ENCODE measurements at places on chromosomes 11 and 22.

GRCh38 chr11:76592961-76593360 is 77.6 kb downstream of the LRRC32 start:
- no peak for DNase-seq

DNA sequence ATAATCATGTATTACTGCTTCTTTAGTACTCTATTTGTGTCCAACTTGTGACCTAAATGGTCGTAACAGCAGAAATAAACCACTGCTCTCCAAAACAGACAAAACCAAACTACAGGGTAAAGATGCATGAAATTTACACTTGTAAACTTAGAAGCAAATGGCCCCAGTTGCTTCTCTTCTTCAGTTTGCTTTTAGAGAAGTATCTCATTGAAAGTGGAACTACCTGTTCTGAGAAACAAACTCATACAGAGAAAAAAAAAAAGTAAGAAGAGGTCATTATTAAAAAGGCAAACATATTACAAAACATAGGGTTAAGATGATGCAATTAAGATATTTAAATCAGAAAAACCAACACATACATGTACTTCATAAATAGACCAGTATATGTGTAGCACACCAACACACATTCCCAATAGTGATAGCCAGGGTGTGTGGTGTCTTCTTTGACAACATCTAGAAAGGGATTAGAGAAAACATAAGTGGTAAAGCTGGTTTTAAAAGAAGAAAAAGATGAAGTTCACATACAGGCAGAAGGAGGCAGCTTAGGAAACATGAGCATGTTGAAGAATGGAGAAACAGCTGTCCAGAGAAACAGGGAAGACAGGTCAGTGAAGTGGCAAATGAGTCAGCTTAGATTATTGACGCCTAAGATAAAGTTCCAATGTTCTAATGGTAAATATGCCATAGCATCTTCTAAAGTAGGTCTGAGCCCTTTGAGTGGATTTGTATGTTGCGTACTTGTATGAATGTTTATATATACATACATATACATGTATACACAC is 844.7 kb upstream of the CCDC90B start:
- no peak for DNase-seq

DNA sequence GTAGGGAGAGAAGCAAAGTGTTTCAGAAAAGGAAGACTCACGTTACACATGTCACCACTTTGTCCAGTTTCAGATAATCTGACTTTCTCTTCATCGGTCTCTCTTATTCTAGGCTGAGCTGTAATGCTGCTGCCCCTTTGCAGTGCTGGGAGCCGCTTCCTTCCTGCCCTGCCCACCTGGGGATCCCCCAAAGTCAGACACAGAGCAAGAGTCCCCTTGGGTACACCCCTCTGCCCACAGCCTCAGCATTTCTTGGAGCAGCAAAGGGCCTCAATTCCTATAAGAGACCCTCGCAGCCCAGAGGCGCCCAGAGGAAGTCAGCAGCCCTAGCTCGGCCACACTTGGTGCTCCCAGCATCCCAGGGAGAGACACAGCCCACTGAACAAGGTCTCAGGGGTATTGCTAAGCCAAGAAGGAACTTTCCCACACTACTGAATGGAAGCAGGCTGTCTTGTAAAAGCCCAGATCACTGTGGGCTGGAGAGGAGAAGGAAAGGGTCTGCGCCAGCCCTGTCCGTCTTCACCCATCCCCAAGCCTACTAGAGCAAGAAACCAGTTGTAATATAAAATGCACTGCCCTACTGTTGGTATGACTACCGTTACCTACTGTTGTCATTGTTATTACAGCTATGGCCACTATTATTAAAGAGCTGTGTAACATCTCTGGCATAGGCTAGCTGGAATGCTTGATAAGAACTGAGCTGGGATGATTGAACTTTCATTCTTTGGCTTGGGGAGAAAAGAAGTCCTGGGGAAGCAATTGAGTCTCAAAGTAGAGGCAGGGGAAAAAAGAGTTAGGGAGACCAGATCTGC is 31.2 kb upstream of the SMIM35 start:
- DNase-seq, result no peak

DNA sequence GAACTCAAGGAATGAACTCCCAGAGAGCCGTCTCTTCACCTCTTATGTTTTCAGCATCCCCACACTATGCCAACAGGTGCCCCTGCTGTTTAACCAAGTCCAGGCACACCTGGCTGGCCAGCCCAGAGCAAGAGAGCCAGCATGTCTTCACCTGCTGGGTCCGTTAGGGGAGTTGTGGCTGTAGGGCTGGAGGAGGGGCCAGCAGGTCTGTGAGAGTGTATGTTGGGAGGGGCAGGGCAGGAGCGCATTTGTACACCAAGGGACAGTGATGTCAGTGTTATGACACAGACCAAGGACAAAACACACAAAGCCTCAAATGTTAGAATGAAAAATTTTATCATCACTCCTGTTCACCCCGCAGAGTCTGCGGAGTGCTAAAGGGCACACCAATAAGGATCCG is 5.8 kb downstream of the PATZ1 start:
- DNase-seq, result no peak

- DNase-seq, result peak; percentile 98
These were observed 29.1 kb downstream of the MAP6 start for GRCh38 chr11:75639762-75640181.

DNA sequence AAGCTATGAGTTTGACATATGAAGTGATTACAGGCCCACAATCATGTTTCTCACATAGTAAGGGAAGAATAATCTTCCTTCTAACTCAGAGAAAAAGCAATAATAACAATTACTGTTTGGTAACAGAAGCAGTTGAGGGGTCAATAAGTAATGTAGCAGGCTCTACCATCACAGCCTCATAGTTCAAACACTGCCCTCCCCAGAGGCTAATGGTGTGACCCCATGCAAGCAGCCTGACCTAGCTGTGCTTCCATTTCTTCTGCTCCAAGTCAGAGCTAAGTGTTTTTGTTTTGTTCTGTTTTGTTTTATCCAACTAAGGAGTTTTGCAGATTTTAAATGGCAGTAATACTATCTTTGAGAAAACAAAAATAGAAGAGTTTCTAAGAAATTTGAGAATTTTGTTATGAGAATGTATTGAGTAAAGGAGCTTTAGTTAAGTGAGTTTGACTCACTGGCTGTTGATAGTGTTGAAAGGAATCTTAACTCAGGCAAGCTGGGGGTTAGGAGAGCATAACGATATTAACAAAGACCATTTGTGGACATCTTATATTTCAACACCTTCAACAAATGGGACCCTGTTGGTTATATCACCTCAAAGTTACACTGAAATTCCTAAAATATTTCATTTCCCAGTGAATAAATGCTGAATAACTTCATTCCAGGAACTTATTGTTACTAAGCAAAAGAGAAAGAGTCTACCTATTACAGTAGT is 48.5 kb downstream of the GUCY1A2 start:
- DNase-seq, result no peak

DNA sequence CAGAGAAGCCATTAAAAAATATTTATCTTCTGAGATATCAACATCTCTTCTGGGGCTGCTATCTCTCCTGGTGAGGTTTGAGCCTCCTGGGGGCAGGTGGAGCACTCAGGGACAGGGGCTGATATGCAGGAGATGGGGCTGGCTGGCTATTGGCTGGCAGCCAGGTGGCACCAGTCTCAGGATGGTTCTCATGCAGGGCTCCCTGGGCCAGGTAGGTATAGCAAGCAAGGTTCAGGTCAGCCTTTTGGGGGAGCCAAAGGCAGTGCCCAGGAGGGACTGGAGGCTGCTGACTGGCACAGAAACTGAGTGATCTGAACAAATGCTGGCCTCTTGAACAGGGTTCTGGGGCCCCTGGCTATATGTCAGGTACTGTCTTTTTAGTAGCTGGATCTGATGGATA is 29.7 kb upstream of the EMSY start:
- no peak for DNase-seq

- DNase-seq, result no peak
These were observed 928 bp downstream of the FBXO7 start for GRCh38 chr22:32475468-32476010.

- no peak for DNase-seq
These were observed 1137.9 kb downstream of the LRRC4C start for GRCh38 chr11:40321537-40321936.

- no peak for DNase-seq
These were observed 31.6 kb upstream of the CBX7 start for GRCh38 chr22:39183991-39184585.

DNA sequence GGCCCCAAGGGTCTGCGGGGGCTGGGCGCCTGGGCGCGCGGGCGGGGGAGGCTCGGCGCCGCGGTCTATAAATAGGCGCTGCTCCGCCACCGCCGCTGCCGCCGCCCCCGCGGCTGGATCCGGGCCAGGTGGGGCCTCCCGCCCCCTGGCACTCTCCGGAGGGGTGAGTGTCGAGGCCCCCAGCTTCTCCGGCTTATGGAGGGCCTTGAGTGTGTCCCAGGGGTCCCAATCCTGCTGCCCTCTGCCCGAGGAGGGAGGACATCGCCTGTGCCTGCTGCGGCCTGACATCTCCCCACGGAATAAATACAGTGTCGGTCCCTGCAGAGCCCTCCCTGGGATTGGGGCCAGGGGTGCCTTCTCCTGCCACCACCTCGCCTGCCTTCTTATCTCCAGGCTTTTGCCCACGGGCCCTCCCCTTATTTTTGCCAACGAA is 4.3 kb upstream of the GP1BB start:
- no peak for DNase-seq

DNA sequence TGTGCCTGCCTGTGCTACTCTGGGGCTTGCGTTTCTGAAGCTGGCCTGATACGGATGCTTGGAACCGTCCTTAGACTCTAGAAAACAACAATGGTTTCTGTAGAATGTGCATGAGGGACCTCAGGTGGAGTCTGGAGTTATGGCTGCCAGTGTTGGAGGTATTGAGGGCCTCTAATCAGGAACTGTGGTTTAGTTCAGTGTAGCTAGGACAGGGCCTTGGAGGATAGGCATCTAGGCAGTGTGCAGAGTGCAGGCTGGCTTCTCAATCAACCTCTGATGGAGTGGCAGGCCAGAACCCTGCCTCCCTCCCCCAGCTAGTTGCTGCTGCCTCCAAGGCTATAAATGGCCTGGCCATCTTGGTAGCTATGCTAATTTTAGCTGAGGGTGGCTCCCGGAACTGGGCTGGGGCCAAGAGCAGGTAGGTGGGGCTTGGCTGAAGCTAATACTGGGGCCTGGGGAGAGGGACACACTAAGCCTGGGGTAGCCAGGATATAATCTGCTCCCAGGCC is 4.0 kb downstream of the STIM1 start:
- no peak for DNase-seq

DNA sequence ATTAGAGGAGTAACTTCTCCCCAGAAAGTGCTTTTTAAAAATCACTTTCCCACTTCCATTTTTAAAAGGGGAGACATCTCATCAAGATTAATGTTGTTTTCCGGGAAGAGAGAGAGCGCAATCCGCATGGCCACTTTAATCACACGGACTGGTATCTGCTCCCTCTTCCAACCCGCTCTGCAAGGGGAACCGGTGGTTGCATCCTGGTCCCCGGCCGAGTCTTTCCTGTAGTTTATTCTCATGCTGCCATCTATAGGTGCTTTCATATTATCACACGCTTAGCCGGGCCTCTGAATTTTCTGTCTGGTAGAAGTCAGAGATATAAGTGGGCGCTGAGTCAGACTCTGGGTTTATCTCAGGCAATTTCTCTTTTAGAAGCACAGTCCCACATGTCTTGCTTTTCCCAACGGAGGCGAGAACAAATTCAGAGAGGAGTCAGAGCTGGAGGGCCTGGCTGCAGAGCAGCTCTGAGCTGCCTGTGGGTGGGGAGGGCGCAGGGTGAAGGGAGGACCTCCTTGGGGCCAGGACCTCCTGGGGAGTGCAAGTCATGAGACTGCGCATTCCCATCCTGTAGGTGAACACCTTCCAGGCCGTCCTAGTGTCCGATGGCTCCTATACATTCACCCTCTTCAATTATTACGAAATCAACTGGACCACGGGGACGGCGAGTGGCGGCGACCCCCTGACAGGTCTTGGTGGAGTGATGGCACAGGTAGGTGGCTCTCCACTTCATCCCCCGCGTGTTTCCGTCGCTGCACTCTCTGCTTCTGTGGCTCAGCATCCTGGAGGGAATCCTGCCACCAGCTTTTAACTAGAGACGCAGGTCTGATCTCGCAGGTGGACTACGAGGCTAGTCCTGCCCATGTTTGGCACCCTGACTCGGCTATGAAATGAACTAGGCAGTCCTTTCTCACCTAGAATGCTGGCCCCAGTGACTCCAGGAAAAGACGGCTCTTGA is 11.7 kb downstream of the TECTA start:
- DNase-seq, result peak; percentile 70

DNA sequence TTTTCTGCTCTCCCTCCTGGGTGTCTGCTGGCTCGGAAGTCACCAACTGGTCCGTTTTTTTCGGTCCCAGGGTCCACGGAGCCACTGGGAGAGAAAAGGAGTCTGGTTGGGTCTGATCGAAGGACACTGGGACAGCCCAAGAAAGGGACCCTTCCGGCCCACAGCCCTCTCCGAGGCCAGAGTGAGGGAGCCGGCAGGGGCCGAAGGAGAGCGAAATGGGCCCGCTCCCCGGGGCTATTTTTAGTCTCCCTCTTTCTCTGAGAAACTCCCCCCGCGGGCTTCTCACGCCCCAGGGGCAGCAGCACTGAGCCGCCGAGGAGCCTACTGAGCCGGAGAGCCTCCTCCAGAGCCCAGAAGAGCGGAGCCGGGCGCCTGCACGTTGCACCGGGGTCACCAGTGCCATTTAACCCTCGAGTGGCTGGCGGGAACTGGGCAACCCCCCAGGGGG is 1.9 kb downstream of the ESAM start:
- no peak for DNase-seq

GRCh38 chr11:32152821-32153220 is 61.9 kb downstream of the RCN1 start:
- DNase-seq, result no peak

DNA sequence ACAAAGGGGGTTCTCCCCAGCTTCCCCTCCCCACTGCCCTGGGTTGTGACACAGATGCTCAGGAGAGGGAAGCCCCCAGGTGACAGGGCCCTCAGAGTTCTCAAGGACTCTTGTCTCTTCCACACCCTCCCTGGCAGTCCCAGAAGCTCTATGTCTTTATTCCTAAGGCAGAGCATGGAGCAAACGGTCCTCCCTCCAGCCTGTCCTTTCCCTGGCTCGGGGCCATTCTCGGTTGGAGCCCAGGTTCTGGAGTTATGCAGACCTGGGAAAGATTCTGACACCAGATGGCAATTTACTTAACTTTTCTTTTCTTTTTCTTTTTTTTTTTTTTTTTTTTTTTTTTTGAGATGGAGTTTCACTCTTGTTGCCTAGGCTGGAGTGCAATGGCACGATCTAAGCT is 186.6 kb downstream of the CEP164 start:
- no peak for DNase-seq

DNA sequence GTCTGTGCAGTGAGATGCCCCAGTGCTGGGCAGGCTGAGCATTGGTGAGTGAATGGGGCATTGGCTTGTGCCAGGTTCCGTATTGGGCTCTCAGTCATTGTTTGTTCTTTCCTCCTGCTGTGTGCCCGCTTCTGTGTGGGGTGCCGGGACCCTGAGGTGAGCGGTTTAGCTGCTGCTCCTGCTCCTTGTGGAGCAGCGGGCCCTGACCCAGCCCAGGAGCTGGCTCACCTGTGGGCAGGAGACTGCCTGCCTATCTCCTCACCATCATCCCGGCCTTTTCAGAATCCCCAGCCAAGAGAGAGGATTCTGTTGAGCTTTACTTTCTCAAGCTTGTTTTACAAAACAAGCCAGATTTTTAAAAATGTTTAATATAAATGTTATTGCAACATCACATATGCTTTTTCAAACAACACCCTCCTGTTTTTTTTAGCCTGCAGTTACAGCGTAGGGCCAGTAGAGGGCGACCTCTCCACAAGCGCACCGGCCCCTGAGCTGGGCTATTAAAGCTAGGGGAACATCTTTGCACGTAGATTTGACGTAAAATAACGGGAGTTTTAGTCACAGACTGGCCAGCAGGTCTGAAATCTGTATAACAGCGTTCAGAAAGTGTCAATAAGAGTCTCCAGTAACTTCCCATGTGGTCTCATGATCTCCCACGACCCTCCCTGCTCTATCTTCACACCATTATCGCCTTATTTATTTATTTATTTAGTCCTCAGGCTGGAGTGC is 25.1 kb upstream of the RELT start:
- DNase-seq, result peak; percentile 50

Measured in NCI-H1092 (cell line).